ENCODE measurements at places on chromosomes 4 and X. TPM values are rescaled to one million over a fixed set of nuclear protein-coding genes. Genes with fewer than 3 reads are reported as not detected.

Gene WDR13
- 71.2 TPM for total RNA-seq

GRCh38 chr4:175394208-175394607, 417.9 kb downstream of the GPM6A start:
- H3K36me3 ChIP-seq = no peaks in the 10 kb centered on the region
- no peaks in the 10 kb centered on the region for H3K27me3 ChIP-seq
- H3K4me3 ChIP-seq = no peak overlapping the region
- no peak overlapping the region for H3K27ac ChIP-seq

DNA sequence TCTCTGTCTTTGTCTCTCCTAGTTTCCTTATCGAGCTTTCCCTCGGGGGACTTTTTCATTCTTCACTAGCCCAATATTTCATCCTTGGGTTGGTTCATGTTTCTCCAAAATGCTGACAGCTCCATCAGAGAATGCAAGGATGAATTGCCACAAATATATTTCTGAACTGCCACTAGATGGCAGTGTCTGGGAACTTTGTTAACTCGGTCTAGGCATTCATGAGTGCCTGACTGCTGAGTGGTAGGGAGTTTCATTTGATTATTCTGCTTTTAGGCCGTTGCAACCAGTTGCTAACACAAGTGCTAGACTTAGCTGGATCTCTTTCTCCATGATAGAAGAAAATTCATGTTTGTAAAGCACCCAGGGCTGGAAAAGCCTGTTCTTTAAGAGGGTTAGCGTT, 73.5 kb upstream of the RAP2C start:
- no peak for DNase-seq
- H3K36me3 ChIP-seq = no peaks in the 10 kb centered on the region
- H3K4me3 ChIP-seq = no peak overlapping the region
- no peaks in the 10 kb centered on the region for H3K4me1 ChIP-seq
- no peaks in the 10 kb centered on the region for H3K27me3 ChIP-seq
- H3K27ac ChIP-seq = no peak overlapping the region

- DNase-seq = no peak
- no peaks in the 10 kb centered on the region for H3K4me1 ChIP-seq
- H3K36me3 ChIP-seq = no peaks in the 10 kb centered on the region
- no peak overlapping the region for H3K27ac ChIP-seq
- H3K27me3 ChIP-seq = no peaks in the 10 kb centered on the region
Measured at GRCh38 chrX:37986893-37987292, 19.5 kb upstream of the SYTL5 start.

DNA sequence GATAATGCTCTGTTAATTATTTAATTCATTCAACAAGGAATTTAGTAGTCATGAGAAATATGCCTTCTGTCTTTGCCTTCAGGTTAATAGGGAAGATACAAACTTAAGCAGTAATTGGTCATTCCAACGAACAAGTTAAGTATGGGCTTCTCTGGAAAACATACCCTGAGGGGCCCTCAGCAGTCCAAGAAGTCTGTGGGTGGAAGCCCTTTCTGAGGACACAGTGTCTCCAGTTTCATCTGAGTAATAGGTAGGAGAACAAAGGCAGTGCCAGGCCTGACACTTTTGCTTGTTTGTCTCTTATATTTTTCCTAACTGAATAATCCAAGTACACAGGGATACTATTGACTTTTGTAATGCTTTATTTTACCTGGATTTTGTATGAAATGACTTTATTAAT, 262.5 kb downstream of the FBXW7 start:
- no peak overlapping the region for H3K27ac ChIP-seq
- no peaks in the 10 kb centered on the region for H3K36me3 ChIP-seq
- H3K4me1 ChIP-seq = no peaks in the 10 kb centered on the region
- DNase-seq = no peak
- H3K27me3 ChIP-seq = no peaks in the 10 kb centered on the region
- H3K4me3 ChIP-seq = no peak overlapping the region

Gene POLR2B
- 69.2 TPM for total RNA-seq

GRCh38 chrX:54043056-54043455, 1.2 kb downstream of the PHF8 start:
- no peaks in the 10 kb centered on the region for H3K4me1 ChIP-seq
